ENCODE measurements at places on chromosomes 5 and 9.

- DNase-seq, result no peak
These were observed 21.1 kb upstream of the ZBTB34 start for GRCh38 chr9:126839301-126839700.

GRCh38 chr9:126165755-126166154 lies 160.9 kb upstream of the MVB12B start:
- DNase-seq, result no peak

GRCh38 chr5:79774171-79774854 lies 84.7 kb downstream of the CMYA5 start:
- peak; percentile 83 for DNase-seq

GRCh38 chr5:56457887-56458812 lies 225.0 kb upstream of the ANKRD55 start:
- DNase-seq, result no peak

- DNase-seq, result peak; percentile 75
These were observed 6.3 kb upstream of the UNC5A start for GRCh38 chr5:176803943-176804498.

DNA sequence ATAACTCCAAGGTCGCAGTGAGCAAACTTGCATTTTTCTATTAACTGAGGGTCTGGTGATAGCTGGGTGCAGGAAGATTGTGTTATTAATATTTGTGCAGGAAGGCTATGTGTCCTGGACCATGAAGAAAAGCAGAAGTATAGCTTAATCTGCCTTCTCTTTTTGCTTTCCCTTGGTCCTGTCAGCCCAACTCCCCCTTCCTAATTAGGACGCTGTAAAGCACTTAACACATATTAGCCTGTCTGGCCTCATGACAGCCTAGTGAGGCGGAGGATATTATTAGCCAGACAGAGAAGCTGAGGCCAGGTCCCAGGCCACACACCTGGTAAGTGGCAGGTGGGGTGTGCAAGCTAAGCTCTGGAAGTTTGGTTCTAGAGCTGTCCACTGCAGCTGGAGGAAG lies 29.5 kb downstream of the SLC46A2 start:
- no peak for DNase-seq

GRCh38 chr5:172901012-172901780 lies 58.0 kb upstream of the RPL26L1 start:
- DNase-seq, result no peak

DNA sequence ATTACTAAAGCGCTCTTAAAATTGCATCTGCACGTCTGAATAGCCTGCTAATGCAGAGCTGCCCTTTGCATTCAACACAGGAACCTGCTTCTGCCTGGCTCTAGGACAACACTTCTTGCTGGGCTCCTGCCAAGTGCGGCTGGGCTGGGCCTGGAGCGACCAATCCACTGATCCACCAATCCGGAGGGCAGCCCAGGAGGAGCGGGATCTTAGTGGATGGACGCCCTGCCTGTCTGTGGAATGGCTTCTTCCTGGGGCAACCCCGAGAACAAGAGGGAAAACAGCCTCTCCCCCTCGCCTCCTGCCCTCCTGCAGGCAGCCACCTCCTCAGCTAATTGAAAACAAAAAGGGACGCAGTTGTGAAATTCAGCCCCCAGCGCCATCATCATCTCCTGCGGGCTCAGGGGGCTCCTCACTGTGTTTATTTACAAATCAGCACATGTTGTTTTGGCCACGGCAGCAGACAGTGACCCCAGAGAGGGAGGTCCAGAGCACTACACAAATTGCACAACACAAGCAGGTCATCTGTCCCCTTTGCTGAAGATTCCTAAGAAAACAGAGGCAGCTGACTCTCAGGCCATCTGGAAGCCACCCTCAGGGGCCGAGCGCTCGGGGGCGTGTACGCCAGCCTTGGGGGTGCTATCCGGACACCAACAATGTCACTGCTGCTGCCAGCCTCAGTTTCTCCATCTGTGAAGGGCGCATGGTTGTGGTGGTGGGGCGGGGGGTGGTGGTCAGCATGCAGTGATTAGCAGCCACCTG lies 57.3 kb downstream of the GADD45G start:
- peak; percentile 92 for DNase-seq

- DNase-seq, result no peak
These were observed 3.1 kb downstream of the URM1 start for GRCh38 chr9:128374221-128374675.

DNA sequence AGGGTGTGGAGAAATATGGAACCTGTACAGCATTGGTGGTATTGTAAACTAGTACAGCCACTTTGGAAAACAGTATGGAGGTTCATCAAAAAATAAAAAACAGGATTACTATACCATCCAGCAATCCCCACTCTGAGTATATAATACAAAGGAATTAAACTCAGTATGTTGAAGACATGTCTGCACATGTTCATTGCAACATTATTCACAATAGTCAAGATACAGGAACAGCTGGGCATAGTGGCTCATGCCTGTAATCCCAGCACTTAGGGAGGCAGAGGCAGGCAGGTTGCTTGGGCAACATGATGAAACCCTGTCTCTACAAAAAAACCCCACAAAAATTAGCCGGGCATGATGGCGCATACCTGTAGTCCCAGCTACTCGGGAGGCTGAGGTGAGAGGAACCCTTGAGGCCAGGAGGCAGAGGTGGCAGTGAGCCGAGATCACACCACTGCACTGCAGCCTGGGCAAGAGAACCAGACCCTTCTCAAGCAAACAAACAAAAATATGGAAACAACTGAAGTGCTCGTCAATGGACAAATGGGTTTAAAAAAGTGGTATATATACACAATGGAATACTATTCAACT lies 63.6 kb downstream of the TMEM174 start:
- no peak for DNase-seq

DNA sequence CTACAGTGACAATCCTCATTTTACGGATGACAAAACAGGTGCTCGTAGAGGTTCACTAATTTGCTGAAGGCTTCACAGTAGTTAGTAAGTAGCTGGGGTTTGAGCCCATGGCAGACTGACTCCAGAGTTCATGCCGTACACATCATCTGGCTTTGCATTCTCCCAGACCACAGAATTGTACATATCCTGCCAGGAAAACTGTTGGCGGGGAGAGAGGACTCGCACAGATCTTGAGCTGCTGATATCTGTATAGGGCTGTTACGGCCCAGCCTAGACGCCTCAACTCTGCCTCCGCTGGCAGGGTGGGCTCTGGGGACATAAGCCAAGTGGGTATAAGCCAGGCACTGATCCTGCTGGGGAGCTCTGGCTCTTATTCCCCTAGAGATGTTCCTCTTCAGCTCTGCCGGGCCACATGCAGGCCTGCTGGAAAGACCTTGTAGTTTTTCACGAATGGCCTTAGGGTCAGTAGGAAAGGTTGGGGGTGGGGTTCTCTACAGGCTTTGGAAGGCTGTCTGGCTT lies 16.3 kb downstream of the LARP1 start:
- DNase-seq, result peak; percentile 36

- DNase-seq, result peak; percentile 74
These were observed 77.7 kb downstream of the RGS3 start for GRCh38 chr9:113541019-113541900.

DNA sequence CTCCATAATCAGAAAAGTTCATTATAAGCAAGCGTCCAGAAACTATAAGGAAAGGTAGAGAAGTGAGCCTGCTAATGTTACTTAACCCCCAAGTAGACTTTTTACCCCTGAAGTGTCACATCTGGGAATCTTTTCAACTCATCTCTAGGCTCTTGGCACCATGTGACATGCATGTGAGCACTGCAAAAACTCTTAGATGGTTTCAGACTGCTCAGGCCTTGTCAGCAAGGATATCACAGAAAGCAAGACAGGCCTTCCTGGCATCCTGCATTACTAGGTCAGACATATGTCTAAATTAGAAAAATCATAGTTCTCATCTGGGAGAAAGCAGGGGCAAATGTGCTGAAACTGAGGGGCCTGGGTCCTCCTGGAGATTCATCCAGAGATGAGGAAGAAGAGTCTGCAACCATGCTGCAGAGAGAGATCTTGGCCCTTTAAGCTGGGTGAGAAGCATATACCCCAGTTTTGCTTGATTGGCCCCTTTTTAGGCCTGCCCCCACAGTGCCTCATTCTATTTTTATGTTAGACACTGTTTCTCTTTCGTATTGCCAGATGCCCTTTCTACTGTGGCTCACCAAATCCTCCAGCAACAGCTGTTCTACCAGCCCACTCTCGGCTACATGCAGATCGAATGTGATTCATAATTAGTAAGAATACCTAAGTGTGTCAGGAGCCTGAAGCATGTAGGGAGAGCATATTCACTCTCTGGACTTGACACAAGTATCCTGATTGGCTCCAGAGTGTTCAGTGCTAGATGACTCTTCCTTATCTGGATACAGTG lies 19.0 kb downstream of the TMEM8B start:
- no peak for DNase-seq

- peak; percentile 39 for DNase-seq
These were observed 5.7 kb downstream of the LHX2 start for GRCh38 chr9:124017051-124017928.

GRCh38 chr9:83012922-83013838 lies 49.8 kb downstream of the RASEF start:
- no peak for DNase-seq

GRCh38 chr9:103116246-103116645 lies 121.1 kb downstream of the CYLC2 start:
- DNase-seq, result no peak

DNA sequence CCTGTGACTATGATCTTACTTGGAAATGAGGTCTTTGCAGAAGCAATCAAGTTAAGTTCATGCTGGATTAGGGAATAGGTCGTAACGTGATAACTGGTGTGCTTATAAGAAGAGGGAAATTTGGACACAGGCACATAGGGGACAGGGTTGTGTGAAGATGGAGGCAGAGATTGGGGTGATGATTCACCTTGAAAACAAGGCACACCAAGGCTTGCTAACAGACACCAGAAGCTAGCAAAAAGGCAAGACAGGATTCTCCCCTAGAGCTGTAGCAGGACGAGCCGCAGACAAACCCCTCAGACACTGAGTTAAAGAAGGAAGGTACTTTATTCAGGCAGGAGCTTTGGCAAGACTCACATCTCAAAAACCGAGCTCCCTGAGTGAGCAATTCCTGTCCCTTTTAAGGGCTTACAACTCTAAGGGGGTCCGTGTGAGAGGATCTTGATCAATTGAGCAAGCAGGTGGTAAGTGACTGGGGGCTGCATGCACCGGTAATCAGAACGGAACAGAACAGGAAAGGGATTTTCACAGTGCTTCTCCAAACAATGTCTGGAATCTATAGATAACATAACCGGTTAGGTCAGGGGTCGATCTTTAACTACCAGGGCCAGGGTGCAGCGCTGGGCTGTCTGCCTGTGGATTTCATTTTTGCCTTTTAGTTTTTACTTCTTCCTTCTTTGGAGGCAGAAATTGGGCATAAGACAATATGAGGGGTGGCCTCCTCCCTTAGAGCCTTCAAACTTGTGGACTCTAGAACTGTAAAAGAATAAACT lies 57.5 kb upstream of the S1PR3 start:
- DNase-seq, result no peak

DNA sequence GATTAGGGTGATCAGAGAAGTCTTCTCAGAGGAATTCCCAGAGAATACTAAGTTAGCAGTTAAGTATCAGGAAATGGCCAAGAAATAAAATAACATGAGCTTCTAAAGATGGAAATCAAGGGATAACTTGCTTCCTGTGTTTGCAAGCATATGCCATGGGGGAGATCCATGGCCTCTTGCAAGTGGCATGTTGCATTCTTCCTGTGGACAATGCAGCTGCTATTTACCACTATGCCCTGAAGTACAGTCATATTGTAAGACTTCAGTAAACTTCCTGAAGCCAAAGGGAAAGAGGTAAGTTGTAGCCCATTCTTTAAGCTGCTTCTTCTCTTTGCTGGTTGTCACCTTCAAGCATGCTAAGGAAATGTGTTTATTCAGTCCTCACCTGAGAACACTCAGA lies 154.7 kb upstream of the RUSC2 start:
- DNase-seq, result no peak

DNA sequence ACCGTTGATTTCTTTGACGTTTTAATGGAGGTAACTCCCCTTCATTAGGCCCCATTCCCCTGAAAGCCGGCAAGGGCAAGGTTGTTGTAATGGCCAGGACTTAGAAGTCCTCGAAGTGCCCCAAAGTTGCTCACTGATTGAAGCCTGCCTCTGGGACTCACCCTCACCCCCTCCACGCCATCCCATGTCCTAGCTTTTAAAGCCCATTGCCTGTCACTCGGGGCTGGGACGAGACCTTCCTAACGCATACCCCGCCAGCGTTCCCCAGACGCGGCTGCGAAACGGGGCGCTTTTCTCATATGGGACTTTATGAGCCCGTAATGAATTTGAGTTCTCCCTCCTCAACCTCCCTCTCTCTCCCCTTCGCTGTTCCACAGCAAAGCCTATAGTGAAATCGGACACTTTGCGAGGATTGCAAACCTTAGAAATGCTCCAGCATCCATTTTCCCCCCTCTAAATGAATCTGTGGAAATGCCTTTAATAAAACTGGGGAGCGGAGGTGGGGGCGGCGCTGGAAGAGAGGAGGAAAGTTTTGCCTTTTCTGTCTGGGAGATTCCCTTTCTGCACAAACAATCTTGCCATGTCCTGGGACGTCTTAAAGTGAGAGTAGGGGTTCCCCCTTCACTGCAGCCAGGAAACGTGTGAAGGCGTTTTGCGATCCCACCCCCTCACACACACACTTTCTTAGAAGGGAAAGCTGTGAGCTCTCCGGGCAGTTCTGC lies 1.5 kb downstream of the PAPPA start:
- DNase-seq, result peak; percentile 20

GRCh38 chr5:62720031-62720441 lies 141.4 kb downstream of the LRRC70 start:
- DNase-seq, result peak; percentile 63

- no peak for DNase-seq
These were observed 175.9 kb upstream of the MAP3K1 start for GRCh38 chr5:56639476-56639875.

GRCh38 chr5:55720188-55720703 lies 8.1 kb upstream of the SLC38A9 start:
- DNase-seq, result no peak

DNA sequence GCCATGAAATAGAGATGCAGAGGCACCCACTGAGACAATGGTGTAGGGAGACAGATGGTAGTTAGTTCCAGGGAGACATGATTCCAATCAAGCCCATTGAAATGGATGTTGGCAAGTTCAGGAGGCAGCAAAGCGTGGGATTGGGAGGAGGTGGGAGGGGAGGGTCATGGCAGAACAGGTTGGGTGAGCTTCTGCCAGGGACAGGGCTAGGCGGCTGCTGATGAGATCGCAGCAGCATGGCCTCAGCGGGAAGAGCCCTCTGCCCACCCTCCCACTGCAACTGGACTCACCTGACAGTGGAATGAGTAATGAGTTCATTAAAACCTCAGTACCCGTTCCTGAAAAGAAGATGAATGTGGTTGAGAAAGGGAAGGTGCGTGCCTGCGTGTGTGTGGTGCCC lies 418.2 kb downstream of the CDK5RAP2 start:
- no peak for DNase-seq

DNA sequence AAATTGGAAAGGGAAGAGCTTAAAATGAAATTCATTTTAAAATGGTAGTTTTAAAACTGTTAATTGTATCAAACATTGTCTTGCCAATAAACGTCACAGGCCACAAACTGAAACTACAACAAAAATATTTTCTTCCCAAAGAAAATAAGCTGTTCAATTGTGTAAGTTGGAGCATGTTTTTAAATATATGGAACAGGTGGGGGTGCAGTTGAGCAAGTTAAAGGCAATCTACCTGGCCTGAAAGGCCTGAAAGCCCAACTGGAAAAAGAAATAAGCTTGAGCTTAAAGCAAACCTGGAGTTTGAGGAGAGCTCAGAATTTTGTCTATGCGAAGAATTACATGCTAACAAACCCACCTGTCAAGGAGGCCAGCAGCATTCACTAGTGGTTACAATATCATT lies 439.5 kb downstream of the ACTL7B start:
- no peak for DNase-seq

All from WTC11 (cell line).